ENCODE measurements at places on chromosomes 16 and 17.

DNA sequence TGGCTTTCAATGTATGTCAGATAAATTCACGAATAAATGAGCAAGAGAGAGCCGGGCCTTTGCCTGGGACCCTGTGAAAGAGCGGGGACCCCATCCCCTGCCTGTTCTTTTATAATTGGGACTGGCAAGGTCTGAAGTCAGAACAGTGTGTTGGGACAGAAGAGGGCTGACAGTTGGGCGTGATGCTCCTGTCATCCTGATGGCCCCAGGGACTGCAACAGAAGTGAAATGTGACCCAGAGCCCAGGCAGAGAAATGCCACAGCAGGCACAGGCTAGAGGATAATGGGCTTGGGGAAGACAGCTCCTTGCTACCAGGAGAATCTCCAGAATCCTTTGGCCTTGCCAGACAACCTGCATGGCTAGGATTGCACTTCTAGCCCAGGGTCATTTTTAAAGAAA is 37.9 kb downstream of the GSG1L start:
- DNase-seq = no peak

GRCh38 chr17:57091186-57091618 is 6.2 kb downstream of the AKAP1 start:
- DNase-seq = no peak

DNA sequence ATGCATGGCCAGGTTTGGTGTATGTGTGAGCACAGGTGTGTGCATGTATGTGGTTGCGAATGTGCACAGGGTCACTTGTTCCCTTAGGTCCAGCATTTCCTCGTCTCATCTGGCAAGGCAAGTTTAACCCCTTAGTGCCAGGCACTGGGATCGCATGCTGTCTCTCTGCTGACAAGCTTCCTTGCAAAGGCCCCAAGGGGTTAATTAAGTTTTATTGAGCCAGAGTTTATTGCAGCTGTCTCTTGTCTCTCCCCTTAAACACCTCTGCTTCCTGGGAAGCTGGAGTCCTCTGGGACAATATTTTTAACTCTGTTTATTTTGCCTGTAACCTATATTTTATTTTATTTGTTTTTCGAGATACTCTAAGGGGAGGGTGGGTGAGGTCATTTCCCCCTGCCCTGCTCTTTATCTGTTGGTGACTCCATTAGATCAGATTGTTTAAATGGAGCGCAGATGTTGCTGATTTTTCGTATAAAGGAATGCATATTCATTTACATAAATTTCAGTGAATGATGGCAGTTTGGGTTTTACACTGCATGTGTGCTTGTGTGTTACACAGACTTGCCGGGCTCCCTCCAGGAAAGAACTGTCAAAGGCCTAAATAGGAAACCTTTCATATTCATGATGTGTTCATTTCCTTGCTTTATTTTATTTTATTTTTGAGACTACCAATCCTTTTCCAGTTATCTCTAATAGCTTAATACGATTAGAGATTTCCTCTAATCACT is 99.7 kb downstream of the CBLN1 start:
- no peak for DNase-seq

- DNase-seq = no peak
Measured at GRCh38 chr16:49828533-49829267, 27.2 kb downstream of the ZNF423 start.

DNA sequence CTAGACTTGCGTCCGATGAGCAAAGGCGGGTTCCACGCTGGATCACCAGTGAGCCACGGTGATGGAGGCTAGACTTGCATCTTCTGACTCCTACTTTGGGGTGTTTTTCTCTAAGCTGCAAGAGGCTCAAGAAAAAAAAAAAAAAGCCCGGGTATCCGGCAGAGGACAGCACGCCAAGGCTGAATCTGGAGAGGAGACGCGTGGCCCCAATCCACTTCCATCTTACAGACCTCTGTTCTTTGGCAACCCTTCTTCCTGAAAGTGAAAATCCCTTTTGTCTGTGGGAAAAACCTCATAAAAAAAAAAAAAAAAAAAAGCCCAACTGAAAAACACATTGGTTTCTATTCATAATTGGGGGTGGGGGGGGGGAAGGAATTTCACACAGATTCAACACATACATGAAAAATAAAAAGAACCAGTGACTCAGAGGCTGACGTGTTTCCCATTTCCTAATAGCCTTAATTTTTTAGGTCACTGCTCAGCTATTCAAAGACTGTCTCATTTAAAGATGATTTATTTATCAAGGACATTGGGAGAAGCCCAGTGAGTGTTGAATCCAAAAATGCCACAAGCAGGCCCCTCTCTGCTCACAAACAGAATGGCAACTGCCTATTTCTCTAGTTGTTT is 258.3 kb downstream of the FOXL1 start:
- no peak for DNase-seq

DNA sequence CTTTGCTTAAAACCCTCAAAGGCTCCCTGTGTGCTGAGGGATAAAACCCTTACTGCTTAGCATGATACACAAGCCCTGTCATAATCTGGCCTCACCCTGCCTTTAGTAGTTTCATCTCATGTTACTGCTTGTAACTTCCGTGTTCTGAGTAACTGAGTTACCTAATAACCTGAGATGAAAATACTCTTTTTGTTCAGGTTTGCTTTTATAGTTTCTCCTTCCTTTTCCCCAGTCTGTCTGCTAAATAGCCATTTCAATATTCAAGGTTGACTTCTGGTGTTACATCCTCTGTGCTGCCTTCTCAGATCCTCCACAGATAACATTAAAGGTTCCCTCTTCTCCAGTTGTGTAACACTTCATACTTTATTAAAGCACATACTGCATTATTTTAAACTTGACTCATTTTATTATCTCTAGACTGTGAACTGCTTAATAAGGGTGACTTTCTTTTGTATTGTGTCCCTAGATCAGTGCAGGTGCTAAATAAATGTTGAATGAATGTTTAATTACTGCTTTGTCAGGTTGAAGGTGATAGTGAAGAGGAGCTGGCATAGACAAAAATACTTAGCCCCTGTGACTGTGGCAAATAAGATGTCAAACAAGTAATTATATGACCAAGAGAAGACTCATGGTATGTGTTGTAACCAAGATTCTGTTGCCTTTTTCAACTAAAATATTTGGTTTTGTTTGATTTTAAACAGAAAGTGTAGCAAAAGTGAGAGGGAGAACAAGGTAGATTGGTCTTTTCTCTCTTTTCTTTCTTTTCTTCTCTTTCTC is 47.8 kb downstream of the NFAT5 start:
- DNase-seq = no peak

GRCh38 chr17:81685108-81685507 is 1.3 kb downstream of the HGS start:
- no peak for DNase-seq

DNA sequence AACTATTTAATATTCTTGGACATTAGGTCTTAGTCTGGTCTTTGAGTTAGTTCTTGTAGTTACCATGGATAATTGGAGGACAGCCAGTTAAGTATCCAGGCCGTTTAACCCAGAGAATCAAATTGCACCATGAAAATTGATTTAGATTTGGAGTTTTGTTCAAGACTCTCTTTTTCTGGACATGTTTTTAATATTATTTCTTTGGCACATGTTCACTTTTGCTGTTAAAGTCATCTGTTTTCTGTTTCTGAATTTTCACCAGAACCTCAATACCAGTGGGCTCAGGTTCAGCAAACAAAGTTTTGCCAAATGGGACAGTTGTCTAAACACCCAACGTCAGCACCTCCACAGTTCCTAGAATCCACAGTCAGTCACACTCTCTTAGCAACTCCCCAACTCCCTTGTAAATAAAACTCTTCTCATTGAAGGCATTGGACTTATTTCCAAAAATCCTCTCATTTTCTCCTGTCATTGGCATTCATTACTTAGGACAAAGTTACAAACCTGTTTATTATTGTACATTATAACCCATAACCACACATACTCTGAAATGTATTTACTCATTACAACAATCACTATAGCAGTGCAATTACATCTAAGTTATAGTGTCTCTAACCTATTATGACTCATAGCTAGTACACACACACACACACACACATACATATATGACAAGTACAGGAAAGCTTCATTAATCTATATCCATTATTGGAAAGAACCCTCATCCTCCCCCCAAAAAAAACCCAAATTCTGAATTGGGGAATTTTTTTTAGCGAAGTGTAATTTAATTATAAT is 33.5 kb upstream of the DNAH9 start:
- no peak for DNase-seq

DNA sequence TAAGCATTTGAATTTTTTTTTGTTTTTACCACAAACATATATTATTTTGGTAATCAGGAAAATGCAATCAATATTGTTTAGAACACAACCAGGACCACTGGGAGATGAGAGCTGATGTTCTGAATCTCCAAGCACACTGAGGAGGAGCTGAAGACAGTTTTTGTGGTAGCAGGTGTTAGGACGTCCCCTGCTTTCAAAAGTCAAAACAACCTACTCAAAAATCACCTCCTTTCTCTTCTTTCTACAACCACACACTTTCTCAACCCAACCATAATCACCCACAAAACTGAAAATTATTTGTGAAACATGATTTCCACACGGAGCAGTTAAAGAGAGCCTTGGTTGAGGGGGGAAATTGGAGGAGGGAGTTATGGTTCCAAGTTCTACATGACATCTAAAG is 26.7 kb upstream of the CFAP20 start:
- no peak for DNase-seq

DNA sequence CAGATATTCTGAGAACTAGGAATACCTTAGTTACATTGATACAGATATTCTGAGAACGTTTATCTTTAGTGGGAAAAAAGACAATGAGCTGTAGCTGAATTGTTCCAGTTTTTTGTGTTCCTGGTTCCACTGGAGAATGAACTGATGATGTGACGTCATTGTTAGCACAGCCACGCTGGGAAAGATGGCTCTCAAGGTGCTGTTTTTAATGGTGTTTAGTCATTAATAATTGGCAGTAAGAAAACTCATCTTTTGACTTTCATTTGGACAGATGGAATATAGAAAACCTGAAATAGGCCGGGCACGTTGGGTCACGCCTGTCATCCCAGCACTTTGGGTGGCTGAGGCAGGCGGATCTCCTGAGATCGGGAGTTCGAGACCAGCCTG is 10.4 kb downstream of the FOXK2 start:
- DNase-seq = no peak

DNA sequence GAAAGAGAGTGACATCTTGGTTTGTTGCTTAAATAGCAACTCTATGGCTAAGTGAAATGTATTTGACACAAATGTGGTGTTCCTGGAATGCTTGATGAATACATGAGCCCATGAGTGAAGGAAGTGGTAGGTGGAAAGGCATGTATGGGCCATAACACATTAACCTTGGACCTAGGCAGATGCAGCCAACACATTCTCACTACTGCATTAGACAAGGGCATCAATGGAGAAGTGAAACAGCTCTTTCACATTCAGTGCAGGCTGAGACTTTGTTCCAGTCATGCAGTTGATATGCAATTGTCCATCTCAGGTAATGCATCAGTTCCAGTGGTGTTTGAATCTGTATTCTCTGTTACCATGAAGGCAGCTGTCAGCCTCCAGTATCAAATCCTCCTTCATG is 133.6 kb downstream of the HS3ST3B1 start:
- no peak for DNase-seq

DNA sequence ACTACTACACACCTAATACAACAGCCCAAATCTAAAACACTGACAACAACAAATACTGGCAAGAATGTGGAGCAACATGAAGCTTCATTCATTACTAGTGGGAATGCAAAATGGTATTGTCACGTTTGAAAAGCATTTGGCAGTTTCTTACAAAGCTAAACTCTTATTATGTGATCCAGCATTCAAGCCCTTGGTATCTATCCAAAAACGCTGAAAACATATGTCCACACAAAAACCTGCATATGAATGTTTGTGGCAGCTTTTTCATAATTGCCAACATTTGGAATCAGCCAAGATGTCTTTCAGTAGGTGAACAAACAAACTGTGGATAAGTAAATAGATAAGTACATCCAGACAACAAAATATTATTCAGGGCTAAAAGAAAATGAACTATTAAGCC is 501.1 kb upstream of the KIF2B start:
- DNase-seq = no peak

GRCh38 chr16:24515186-24515585 is 24.2 kb upstream of the RBBP6 start:
- DNase-seq = no peak

DNA sequence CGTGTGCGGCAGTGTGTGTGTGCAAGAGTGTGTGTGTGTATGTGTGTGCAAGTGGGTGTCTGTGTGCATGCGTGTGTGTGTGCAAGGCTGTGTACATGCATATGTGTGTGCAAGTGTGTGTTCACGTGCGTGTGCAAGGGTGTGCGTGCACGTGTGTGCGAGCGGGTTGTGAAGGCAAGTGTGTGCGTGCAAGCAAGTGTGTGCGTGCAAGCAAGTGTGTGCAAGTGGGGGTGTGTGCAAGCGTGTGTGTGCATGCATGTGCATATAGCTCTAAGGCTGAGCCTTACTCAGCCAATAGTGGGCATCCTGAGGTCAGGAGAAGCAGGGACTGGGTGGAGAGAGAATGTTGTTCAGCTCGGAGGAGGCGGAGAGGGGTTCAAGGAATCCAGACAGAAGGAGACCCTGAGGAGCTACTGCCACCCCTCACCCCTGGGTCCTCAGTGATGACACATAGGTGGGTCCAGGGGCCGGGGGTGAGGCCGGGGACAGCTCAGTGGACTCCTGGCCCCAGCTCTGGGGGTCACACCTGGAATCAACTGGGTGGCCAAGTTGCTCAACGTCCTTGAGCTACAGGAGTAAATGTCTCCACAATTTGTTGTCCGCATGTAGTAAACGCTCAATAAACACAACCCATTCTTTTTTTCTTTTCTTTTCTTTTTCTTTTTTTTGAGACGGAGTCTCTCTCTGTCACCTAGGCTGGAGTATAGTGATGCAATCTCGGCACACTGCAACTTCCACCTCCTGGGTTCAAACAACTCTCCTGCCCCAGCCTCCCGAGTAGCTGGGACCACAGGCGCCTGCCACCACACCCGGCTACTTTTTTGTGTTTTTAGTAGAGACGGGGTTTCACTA is 1.8 kb downstream of the PRR29 start:
- no peak for DNase-seq

- no peak for DNase-seq
Measured at GRCh38 chr17:4810696-4811290, 3.8 kb downstream of the PLD2 start.

DNA sequence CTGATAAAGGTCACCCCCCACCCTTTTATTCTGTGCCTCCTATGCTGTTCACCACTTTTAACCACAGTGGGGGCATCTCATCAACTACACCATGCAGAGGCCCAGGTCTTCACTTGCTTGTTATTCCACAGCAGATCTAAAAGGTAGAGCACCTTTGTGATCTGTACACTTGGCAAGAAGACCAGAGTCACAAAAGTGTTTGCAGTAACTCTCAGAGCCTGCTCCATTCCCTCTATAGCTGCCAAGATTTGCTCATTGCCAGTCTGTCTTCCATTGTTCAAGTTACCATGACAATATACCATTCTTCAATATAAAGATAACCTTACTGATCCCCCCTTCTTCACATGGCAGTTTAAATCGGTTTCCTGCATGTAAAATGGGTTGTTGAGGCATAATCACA is 180.0 kb downstream of the TOX3 start:
- no peak for DNase-seq

- no peak for DNase-seq
Measured at GRCh38 chr16:57324749-57325148, 33.8 kb upstream of the CCL22 start.
